NCI-H2107 (cell line): ENCODE measurements at places on chromosomes 3 and 15.

DNA sequence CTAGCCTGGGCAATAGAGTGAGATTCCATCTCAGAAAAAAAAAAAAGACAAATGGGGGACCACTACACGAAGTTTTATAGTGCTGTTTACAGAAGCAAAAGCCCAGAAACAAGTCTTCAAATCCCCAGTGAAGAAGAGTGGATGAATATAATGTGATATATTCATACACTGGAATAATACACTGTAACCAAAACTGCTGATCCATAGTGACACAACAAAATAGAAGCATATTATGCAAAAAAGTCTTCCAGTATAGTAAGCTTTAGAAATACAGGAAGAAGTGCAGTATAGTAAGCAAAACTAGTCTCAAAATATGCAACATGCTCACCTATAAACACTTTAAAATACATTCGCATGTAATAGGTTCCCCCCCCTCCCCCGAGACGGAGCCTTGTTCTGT lies 11.9 kb upstream of the FAH start:
- DNase-seq: no peak

DNA sequence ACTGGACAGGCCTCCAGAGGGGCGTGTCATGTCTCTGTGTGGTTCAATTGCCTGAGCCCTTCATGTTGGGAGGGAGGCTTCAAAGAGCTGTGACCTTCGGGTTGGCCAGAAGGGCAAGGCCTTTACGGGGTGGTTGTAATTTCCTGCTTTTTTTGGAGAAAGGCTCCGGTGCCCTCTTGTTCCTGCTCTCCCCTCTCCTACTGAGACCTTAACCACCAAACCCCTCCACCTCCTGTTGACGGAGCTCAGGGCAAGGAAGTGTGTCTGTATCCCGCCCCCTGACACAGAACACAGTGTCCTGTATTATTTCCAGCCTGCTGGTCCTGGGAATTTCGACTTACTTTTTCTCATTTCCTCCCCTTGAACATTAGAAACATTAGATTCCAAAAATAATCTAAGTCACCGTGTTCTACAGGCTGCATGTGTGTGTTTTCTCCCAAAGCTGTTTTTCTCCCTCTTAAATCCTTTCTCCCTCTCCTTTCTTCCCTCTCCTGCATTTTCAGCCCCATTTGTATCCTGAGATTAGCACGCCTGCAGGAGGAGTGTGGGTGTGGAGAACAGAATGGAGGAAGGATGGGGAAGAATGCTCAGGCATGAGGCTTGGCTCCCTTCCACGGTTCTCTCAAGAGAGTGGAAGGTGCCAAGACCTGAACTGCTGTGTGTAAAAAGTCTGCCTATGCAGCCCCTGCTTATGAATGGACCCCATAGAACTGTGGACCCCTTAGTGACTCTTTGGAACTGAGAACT lies 285.4 kb upstream of the ROPN1 start:
- no peak for DNase-seq

GRCh38 chr3:140018556-140018955 lies 83.6 kb downstream of the CLSTN2 start:
- no peak for DNase-seq

DNA sequence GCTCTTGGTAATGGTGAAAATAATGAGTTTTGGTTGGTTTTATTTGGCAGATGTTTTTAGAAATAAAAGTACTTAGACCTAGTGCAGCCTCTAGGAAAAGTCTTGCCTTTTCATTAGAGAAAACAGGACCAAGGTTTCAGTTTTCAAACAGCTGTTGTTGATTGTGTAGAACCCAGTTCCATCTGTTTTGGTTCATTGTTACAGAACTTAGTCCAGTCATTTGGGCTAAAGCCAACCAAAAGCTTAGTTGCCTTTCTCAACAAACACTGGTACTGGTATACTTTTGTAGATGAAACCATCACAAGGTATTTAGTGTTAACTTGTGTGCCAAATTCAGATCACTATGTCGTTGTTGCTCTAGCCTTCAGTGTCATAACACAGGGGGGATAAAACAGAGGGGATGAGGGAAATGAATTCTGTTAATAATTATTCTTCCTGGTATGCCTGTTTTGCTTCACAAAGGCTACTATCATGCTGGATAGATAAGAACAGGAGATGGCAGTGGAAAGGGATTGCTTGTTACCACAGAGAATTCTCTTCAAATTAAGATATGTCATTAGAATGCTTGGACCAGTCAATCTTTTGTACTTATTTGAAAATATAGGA lies 12.6 kb upstream of the APH1B start:
- DNase-seq: no peak

- no peak for DNase-seq
Measured at GRCh38 chr3:132293251-132293650, 24.0 kb upstream of the ACP3 start.
